ENCODE measurements at places on chromosomes 16 and 17. TPM values are rescaled to one million over a fixed set of nuclear protein-coding genes. Genes with fewer than 3 reads are reported as not detected.

DNA sequence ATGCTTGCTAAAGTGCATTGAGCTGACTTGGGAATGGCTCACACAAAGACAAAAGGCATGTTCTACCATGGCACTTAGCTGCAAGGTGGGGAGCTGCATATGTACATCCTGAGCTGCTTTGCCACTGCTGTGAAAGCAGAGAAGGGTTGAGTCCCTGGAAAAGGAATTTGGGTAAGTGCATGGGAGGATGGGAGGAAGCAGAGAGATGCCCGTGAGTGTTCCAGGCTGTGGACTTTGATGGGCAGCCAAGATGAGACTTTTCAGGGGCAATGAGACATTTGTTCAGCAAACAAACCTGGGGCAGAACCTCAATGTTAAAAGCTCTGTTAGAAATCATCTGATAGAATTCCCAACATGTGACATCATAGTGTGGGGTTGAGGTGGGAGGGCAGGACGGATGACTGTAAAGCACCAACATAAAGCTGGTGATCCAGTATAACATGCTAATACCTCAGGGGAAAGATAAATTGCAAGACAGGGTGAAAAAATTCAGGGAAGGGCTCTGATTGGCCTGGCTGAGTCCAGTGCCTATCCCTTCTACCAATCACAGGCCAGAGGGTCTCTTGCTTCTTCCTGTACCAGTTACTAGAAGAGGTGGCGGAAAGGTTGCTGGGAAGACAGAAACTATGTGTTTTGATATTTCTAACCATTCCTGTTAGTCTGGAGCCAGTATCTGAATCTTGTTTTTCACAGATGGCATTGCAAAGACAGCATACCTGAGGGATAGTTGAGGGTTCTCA, 163.2 kb downstream of the UTP18 start:
- DNase-seq = no peak

- DNase-seq = peak; percentile 31
Observed at GRCh38 chr17:63116967-63117830, 151.2 kb downstream of the TANC2 start.

- no peak for DNase-seq
Observed at GRCh38 chr16:86484240-86484639, 26.1 kb upstream of the FOXF1 start.

- DNase-seq = no peak
Observed at GRCh38 chr16:17228048-17228707, 242.6 kb downstream of the XYLT1 start.

- no peak for DNase-seq
Observed at GRCh38 chr17:6589266-6589946, 33.1 kb upstream of the PITPNM3 start.

- no peak for DNase-seq
Observed at GRCh38 chr17:63740464-63741142, 996 bp downstream of the STRADA start.

DNA sequence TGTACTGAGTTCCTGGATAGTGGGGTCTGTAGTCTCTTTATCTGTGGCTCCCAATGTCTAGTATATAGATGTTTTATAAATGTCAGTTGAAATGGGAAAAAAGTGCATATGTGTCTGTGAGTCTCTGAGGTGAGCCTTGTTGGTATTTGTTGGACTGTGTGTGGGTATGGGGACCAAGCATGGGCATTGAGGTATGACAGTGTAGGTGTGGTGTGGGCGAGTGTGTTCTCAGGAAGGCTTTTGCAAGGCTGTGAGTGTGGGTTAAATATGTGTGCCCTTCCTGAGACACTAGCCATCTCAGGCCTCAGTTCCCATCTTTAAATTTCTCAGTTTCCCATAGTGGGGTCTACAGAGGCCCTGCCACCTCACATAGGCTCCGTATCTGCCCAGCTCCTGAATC, 440.2 kb upstream of the CCL2 start:
- DNase-seq = no peak

DNA sequence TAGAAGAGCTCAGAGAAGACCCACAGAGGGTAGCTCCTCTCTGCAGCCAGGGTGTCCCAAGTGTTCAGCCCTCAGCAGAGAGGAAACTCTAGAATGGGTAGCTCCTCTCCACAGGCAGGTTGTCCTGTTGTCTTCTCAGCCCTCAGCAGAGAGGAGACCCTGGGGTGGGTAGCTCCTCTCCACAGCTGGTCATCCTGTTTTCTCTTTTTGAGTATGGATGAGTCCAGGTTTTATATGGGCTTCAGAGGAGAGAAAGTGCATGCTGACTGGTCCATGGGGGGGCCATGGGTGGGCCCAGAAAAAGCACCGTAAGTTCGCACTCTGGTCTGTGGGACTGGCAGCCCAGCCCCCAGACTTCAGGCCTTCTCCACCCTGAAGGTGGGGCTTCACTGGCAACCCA, 48.4 kb downstream of the ESRP2 start:
- DNase-seq = no peak

DNA sequence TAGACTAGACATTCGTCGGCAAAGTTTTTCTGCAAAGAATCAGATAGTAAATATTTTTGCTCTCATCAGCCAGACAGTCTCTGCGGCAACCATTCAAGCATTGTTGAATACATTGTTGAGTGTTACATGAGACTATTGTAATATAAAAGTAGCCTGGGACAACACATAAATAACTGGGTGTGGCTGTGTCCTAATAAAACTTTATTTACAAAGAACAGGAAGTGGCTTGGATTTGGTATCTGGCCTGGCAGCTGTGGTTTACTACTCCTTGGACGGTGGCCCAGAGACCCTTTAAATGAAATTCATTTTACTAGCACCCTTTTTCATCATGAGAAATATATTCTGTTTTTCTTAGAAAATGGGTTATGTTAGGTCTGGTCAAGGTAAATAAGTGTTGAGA, 297.2 kb downstream of the WWOX start:
- no peak for DNase-seq

DNA sequence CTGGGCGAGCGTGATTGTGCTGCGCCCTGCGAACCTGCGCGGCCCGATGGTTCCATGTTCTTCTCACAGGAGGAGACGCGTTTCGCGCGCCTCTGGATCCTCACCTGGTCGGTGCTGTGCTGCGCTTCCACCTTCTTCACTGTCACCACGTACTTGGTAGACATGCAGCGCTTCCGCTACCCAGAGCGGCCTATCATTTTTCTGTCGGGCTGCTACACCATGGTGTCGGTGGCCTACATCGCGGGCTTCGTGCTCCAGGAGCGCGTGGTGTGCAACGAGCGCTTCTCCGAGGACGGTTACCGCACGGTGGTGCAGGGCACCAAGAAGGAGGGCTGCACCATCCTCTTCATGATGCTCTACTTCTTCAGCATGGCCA, 1.0 kb downstream of the FZD2 start:
- DNase-seq = no peak

GRCh38 chr16:88606148-88606757, 32.1 kb upstream of the IL17C start:
- DNase-seq = no peak

DNA sequence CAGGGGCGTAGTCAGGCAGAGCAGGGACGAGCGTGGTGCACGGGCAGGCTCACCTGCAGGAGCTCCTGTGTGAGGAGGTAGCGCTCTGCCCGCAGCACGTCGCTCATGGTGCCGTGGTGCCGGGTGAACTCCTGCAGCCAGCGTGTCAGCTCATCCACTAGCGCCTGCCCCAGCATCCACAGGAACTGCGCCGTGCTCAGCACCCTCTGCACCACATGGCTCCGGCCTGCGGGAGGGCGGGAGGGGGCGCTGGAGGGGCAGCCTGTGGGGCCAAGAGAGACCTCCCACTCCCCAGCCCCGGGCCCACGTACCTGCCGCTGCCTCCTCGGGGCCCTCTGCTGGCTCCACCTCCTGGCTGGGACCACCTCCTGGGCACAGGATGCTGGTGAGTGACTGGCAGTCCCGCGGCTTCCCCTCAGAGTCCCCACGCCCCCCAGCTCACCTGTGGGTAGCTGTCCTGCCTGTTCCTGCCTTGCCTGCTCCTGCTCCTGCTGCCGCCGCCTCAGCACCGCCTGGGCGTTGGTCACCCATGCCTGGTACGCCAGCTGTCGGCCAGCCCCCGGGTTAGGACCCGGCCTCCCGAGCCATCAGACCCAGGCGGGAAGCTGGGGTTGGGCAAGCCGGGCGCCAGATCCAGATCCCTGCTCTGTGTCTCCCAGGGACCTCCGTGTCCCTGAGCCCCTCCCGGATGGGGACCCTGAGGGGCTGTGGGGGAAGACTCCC, 16.6 kb downstream of the CTU2 start:
- no peak for DNase-seq

DNA sequence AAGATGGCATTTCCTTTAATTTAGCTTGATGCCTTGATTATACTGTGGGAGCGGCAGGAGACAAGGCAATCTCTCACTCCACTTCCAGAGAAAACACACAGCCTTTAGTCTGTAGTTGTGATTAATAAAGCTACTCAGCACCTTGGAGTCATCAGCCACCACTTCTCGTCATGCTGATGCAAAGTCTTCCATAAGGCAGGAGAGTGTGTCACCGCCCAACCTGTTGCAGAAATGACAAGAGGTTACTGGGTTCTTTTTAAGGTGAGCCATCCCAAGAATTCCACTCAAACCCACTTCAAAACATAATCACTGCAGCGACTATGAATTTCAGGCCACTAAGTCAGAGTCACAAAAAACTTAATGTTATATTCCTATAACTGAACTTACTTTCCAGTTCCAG, 223.9 kb upstream of the TOX3 start:
- no peak for DNase-seq

GRCh38 chr17:40557531-40558299, 7.6 kb downstream of the CCR7 start:
- no peak for DNase-seq

DNA sequence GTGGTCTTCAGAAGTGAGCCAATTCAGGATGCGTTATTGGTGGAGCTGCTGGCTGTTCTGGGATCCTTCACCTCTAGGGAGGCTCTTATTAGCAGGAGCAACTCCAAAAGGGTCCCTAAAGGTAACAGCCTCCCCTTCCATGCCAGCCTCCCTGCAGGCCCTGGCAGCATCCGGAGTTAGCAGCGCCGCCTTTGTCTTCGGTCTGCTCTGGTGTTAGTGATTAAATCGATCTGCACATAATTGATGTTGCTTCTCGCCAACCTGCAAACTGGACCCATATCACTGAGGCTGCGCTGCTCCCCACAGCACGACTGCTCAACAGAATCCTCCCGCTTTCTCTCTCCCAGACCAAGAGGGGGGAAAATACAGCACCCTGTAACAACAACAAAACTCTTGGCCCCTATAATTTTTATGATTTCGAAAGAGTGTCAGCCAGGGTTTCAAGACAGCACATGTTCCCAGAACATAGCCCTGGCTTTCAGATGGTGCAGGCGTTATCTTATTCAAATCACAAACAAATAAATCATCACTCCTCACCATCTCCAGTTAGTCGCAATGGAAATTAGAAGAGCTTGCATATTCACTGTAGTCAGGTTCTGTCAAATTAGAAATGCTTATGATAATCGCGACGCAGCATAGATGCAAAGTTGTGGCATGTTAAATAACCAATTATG, 76.0 kb downstream of the IRX3 start:
- DNase-seq = no peak

- no peak for DNase-seq
Observed at GRCh38 chr17:46984341-46984740, 5.3 kb upstream of the RPRML start.

DNA sequence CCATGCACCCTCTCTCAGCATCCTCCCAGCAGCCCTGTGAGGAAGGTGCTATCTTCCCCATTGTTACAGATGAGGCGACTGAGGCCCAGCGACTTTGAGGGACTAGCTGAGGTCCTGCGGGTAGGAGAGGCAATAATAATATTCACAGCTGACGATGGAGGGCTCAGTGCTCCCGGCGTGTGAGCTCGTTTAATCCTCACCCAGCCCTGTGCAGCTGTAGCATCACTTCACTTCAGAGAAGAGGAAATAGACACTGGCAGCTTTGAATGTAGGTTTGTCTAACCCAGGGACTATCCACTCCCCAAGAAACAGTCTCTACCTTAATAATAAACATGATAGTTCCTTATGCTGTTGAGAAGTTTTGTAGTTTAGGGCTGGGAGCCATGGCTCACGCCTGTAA, 21.6 kb downstream of the LASP1 start:
- no peak for DNase-seq

GRCh38 chr17:31472137-31472536, 80.7 kb downstream of the RAB11FIP4 start:
- DNase-seq = no peak

GRCh38 chr17:18332909-18333489, 17.9 kb downstream of the SMCR8 start:
- DNase-seq = no peak

DNA sequence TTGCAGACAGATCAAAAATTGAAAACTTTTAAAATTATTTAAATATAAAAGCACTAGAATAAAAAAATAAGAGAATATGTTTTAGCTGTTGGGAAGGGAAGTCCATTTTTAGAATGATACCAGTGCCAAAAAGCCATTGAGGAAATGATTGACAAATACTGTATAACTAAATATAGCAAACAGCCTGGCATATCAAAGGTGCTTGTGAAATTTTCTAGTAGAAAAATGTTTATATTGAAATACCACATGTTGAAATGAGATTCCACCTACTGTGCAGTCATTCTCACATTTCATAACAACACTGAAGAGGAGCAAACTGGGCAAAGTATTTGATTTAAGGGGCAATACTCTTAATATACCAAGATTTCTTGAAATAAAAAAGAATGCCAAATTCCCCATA, 183.5 kb downstream of the PHKB start:
- no peak for DNase-seq

- no peak for DNase-seq
Observed at GRCh38 chr16:16021020-16021419, 71.6 kb downstream of the ABCC1 start.

DNA sequence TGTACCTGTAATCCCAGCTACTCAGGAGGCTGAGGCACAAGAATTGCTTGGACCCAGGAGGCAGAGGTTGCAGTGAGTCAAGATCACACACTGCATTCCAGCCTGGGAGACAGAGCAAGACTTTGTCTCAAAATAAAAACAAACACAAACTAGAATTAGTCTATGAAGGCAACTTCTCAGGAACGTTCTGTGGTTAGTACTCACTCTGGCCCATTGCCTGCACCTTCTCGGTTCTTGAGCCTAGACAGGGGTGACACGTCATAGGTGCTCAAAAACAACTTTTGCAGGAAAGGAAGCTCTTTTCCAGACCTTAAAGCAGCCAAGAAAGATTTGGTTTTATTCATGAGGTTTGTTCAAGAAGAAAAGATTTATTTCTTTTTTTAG, 22.3 kb upstream of the CNOT1 start:
- DNase-seq = no peak

DNA sequence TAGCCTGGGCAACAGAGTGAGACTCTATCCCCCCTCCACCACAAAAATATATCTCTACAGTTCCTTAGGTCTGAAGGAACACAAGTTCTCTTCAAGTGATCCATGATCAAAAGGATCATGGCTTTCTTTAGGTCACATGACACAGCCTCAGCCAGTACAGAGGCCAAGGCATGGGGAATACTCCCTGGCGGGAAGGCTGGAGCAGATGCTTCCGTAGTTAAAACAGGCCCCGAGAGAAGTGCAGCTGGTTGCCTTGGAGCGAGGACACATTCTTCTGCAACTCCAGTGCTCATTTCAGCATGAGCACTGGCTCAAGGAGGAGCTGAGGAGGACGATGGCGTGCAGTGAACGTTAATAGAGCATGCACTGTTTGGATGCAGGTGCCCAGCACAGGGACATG, 13.5 kb downstream of the CDIP1 start:
- no peak for DNase-seq

TLCD2 gene
- 6.2 TPM for polyA plus RNA-seq

KRTAP4-3 gene
- polyA plus RNA-seq = not detected

ARHGAP44 gene
- 7.2 TPM for polyA plus RNA-seq

TMEM106A gene
- 15.2 TPM for polyA plus RNA-seq

CCDC78 gene
- 1.2 TPM for polyA plus RNA-seq

RAC3 gene
- polyA plus RNA-seq = 8.2 TPM

CRYM gene
- 8.9 TPM for polyA plus RNA-seq

SPNS2 gene
- polyA plus RNA-seq = 30.9 TPM

ABCC3 gene
- polyA plus RNA-seq = 6.2 TPM

PRR35 gene
- 7.5 TPM for polyA plus RNA-seq

PIRT gene
- not detected for polyA plus RNA-seq

CBLN1 gene
- polyA plus RNA-seq = 0.31 TPM

TMEM186 gene
- polyA plus RNA-seq = 16.5 TPM

Measured in right renal cortex interstitium (tissue), 3 donors.